ENCODE measurements at places on chromosomes 7 and 10. TPM values are rescaled to one million over a fixed set of nuclear protein-coding genes. Genes with fewer than 3 reads are reported as not detected.

IFIT1B gene
- polyA plus RNA-seq, result 1.6 TPM

GSTK1 gene
- polyA plus RNA-seq, result 86.8 TPM

AHCYL2 gene
- 29.5 TPM for polyA plus RNA-seq

- no peak for DNase-seq
Observed at GRCh38 chr7:33885290-33886148, 19.8 kb upstream of the BMPER start.

- DNase-seq, result no peak
Observed at GRCh38 chr10:71063401-71063800, 149.0 kb upstream of the UNC5B start.

GRCh38 chr7:123864436-123864835, 19.5 kb downstream of the HYAL4 start:
- no peak for DNase-seq

All from left renal pelvis (tissue), 4 donors.